ENCODE measurements at places on chromosomes 13 and 19.

DNA sequence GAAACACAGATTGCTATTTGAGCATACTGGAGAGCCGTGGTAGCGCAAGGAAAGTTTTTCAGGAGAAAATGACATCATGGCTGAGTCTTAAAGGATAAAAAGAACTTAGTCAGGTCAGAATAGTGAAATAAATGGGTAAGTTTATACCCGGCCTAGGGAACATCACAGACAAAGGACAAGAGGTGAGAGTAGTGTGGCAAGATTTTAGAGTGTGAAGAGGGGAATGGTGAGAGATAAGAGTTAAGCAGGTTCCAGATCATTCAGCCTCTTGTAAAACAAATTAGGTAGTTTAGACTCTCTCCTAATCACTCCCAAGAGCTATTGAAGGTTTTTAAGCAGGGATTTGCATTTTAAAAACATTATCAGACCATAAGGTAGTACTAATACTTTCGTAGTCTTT, 116.0 kb upstream of the MAB21L1 start:
- no peak for DNase-seq

- no peak for DNase-seq
Observed at GRCh38 chr13:112941349-112941748, 27.7 kb upstream of the MCF2L start.

- peak; percentile 93 for DNase-seq
Observed at GRCh38 chr13:94233401-94233800, 246.1 kb downstream of the DCT start.

- DNase-seq, result peak; percentile 51
Observed at GRCh38 chr13:47211106-47211505, 314.3 kb upstream of the HTR2A start.

GRCh38 chr19:49870309-49870901, 3.0 kb upstream of the PNKP start:
- no peak for DNase-seq

DNA sequence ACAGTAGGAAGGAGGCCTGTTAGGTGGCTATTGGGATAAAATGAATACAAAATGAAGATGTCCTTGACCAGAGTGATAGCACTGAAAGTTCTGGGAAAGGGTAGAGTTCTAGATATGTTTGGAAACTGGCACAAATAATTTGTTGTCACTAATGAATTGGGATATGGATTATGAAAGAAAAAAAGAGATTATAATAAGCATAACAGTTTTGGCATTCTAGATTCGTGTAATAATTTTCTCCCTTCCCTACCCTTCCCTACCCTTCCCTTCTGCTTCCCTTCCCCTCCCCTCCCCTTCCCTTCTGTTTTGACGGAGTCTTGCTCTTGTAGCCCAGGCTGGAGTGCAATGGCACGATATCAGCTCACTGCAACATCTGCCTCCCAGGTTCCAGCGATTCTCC, 271.0 kb upstream of the PRR20A start:
- no peak for DNase-seq

DNA sequence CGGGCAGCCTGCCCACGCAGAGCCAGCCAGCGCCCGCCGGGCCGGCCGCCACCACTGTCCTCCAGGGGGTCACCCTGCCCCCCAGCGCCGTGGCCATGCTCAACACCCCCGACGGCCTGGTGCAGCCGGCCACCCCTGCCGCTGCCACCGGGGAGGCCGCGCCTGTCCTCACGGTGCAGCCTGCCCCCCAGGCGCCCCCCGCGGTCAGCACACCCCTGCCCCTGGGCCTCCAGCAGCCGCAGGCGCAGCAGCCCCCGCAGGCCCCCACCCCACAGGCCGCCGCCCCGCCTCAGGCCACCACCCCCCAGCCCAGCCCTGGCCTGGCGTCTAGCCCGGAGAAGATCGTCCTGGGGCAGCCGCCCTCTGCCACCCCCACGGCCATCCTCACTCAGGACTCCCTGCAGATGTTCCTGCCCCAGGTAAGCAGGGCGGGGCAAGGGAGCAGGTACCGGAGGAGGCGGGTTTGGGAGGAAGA, 32.3 kb upstream of the EHD2 start:
- no peak for DNase-seq

- no peak for DNase-seq
Observed at GRCh38 chr19:42152910-42153671, 20.8 kb upstream of the POU2F2 start.

- peak; percentile 12 for DNase-seq
Observed at GRCh38 chr19:35107545-35107944, 8.1 kb upstream of the FXYD3 start.

DNA sequence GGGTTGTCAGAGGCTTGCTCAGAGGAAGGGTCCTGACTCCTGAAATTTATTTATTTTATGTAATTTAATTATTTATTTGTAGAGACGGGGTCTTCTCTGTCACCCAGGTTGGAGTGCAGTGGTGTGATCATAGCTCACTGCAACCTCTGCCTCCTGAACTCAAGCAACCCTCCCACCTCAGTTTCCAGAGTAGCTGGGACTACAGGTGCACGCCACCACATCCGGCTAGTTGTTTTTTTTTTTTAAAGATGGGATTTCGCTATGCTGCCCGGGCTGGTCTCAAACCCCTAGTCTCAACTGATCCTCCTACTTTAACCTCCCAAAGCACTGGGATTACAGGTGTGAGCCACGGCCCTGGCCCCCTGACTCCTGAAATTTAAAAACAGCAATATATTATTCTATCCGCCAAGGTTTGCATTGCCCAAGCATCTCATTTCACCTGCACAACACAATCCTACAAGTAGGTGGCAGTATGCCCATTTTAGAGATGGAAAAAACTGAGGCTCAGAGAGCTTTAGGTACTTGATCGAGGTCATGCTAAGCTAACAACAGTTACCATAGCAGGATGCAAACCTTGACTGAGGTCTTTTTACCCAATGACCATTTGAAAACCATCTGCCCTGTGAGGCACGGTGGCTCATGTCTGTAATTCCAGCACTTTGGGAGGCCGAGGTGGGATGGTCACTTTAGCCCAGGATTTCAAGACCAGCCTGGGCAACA, 18.1 kb downstream of the ARHGEF18 start:
- peak; percentile 58 for DNase-seq

DNA sequence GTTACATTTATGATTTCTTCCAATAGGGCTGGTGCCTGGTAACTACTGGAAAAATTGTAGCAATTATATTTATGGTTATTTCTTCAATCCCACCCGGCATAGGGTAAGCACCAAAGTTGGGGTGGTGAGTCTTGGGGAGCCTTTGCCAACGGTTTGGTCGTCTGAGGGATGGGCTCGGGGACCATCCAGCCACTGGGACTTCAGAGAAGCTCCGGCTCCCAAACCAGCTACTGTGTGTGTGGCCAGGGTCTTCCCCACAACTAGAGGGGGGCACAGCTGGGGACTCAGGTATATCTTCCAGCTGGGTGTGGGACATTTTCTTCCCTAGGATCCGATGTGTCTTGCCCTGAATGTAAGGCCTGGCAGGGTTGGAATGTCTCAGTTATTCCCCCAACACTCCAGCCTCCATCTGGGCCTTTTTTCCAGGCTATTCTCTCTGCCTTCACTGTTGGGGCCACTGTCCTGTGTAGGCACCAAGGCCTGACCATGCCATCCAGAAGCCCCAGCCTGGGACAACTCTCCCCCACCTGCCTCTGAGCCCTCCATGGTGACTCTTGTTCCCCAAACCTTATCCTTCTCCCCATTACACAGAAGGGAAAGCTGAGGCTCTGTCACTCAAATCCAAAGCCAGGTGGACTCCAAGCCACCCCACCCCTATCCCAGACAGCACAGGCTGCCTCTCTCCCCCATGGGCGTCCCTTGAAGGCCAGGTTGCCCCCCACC, 1.1 kb upstream of the IFI30 start:
- DNase-seq, result no peak

Measured in amniotic epithelial cell (primary cell).